ENCODE measurements at places on chromosomes 4 and X. TPM values are rescaled to one million over a fixed set of nuclear protein-coding genes. Genes with fewer than 3 reads are reported as not detected.

The MAGEA3 gene
- not detected for total RNA-seq

The SPANXB1 gene
- total RNA-seq, result not detected

The MYL5 gene
- 7.8 TPM for total RNA-seq

The SCRG1 gene
- not detected for total RNA-seq

The SYTL4 gene
- total RNA-seq, result 1.4 TPM

Data from nasal cavity respiratory epithelium epithelial cell of viscerocranial mucosa (primary cell).